ENCODE measurements at places on chromosomes 4 and X.

- H3K27ac ChIP-seq: no peak overlapping the region
- no peak overlapping the region for H3K4me3 ChIP-seq
- H3K36me3 ChIP-seq: no peaks in the 10 kb centered on the region
- H3K27me3 ChIP-seq: peaks cover 19% of the 10 kb centered on the region
- DNase-seq: no peak
These were observed 39.8 kb upstream of the LAS1L start for GRCh38 chrX:65574356-65574755.

- peak; percentile 7 for DNase-seq
- no peaks in the 10 kb centered on the region for H3K36me3 ChIP-seq
These were observed 695 bp upstream of the PIGA start for GRCh38 chrX:15336023-15336413.

- H3K27me3 ChIP-seq: no peaks in the 10 kb centered on the region
- peak; percentile 41 for DNase-seq
- H3K27ac ChIP-seq: no peak overlapping the region
These were observed 162.8 kb downstream of the FBXO8 start for GRCh38 chr4:174120446-174121295.

GRCh38 chr4:72558655-72559054 lies 10.4 kb downstream of the ADAMTS3 start:
- no peaks in the 10 kb centered on the region for H3K27me3 ChIP-seq
- no peak for DNase-seq
- no peaks in the 10 kb centered on the region for H3K4me1 ChIP-seq
- H3K4me3 ChIP-seq: no peak overlapping the region
- no peaks in the 10 kb centered on the region for H3K36me3 ChIP-seq
- H3K27ac ChIP-seq: no peak overlapping the region

GRCh38 chrX:47523713-47524166 lies 37.3 kb upstream of the ARAF start:
- H3K27ac ChIP-seq: peak overlapping the region; percentile 26
- no peaks in the 10 kb centered on the region for H3K4me1 ChIP-seq
- no peaks in the 10 kb centered on the region for H3K27me3 ChIP-seq
- H3K4me3 ChIP-seq: peak overlapping the region; percentile 58

DNA sequence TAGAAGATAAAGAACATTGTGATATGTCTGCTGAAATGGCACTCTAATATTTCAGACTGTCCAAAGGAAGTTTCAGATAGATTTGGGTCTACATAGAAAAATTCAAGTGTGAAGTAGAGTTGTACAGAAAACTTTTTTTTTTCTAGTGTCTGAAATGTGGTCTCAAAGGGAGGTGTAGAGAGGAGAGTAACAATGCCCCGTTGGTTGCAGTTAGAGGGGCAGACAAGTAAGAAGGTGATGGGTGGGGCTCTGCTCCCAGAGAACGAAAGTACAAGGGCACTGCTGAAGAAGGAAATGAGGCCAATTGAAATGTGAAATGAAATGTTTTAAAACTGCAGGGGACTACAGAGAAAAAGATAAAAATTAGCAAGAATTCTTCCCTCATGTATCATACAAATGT lies 177.8 kb downstream of the BANK1 start:
- no peak overlapping the region for H3K27ac ChIP-seq
- H3K4me3 ChIP-seq: no peak overlapping the region
- H3K4me1 ChIP-seq: no peaks in the 10 kb centered on the region
- H3K27me3 ChIP-seq: no peaks in the 10 kb centered on the region

DNA sequence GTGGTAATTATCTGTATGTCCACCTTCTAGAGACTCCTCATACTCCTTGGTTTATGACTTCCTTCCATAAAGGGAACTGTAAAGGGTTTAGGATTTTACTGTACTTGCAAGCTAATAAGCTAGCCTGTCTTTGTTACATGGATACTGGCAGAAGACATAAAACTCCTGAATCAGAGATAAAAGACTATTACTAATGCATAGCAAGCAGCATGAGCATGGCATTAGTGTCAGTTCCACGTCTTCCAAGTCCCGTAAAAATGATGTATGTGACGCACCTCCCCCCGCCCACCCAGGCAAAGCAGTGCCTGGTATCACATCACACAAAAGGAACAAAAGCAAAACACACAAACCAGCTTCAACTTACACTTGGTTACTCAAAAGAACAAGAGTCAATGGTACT lies 71.0 kb downstream of the SLC10A6 start:
- DNase-seq: no peak
- no peaks in the 10 kb centered on the region for H3K27me3 ChIP-seq
- no peaks in the 10 kb centered on the region for H3K36me3 ChIP-seq
- H3K27ac ChIP-seq: no peak overlapping the region

DNA sequence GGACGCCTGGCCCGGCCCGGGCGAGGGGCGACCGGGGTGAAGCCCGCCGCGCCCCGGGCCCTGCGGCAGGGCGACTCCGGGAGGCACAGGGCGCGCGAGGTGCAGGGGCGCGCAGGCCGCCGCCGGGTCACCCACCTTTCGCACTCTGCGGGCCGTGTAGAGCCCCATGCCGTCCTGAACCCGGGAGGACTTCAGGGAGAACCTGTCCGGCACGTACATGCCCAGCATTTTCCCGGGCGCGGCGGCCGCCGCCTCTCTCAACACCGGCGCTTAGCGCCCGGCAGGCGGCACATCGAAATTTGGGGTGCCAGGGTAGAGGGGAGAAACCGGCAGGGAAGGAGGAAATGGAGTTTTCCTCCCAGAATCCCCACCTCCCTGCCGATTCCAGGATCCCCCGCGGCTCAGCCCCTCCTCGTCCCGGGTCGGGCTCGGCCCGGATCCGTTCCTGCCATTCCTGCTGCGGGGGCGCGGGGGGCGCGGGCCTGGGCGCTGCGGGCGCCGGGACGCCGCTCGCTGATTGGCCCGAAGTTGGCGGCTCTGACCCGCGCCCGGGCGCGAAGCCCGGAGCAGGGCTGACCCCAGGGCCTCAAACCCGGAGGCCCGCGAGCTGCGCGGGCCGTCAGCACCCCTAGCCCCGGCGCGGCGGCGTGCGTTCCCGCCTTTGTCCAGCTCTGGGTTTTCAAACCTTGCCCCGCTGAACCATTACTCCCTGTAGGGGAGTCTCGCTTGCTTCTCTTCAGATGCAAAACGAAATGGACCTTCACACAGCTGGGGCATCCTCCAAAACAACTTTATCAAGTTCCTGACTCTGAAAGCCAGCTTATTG lies at the start of gene PRDM5:
PRDM5 (minus strand) TSS at position 346 of the 826 bp plus-strand sequence; CDS start at position 228, 118 bp downstream.
- peak; percentile 20 for DNase-seq
- H3K27me3 ChIP-seq: no peaks in the 10 kb centered on the region
- H3K36me3 ChIP-seq: no peaks in the 10 kb centered on the region
- H3K4me1 ChIP-seq: peaks cover 35% of the 10 kb centered on the region
- peak within 1 kb of the TSS; percentile 96 for H3K27ac ChIP-seq

GRCh38 chrX:54994668-54995351 lies 822 bp upstream of the PFKFB1 start:
- no peak overlapping the region for H3K4me3 ChIP-seq
- H3K4me1 ChIP-seq: no peaks in the 10 kb centered on the region
- no peaks in the 10 kb centered on the region for H3K27me3 ChIP-seq
- no peak for DNase-seq
- no peaks in the 10 kb centered on the region for H3K36me3 ChIP-seq

- DNase-seq: no peak
- H3K4me1 ChIP-seq: no peaks in the 10 kb centered on the region
- H3K4me3 ChIP-seq: no peak overlapping the region
- H3K27ac ChIP-seq: no peak overlapping the region
These were observed 15.3 kb downstream of the SLC6A8 start for GRCh38 chrX:153703036-153703370.

- H3K4me1 ChIP-seq: no peaks in the 10 kb centered on the region
- H3K27ac ChIP-seq: no peak overlapping the region
- H3K4me3 ChIP-seq: no peak overlapping the region
- DNase-seq: no peak
- H3K27me3 ChIP-seq: no peaks in the 10 kb centered on the region
- H3K36me3 ChIP-seq: no peaks in the 10 kb centered on the region
These were observed 803.9 kb upstream of the PCDH10 start for GRCh38 chr4:132344924-132345828.

- no peak for DNase-seq
- no peaks in the 10 kb centered on the region for H3K27me3 ChIP-seq
- H3K4me3 ChIP-seq: no peak overlapping the region
- H3K36me3 ChIP-seq: no peaks in the 10 kb centered on the region
These were observed 3.6 kb downstream of the UGT2B7 start for GRCh38 chr4:69099910-69100309.

DNA sequence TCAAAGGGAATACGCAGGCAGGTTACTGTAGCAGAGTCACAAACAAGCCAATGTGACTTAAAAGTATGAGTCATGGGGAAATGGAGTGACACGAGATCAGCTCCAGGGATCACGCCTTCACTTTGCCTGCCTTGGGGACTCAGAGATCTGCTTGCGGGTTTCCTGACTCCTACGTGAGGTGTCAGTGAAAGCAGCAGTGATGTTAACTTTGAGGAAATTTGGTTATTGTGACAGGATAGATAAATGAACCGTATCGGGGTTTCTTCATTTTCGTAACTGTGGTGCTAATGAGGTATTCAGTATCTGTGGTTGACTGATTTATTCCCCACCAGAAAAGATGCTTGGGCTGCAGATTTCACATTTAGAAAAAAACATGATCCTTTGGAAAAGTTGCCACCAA lies 383.3 kb upstream of the ZFP42 start:
- no peaks in the 10 kb centered on the region for H3K4me1 ChIP-seq
- no peak overlapping the region for H3K27ac ChIP-seq
- no peaks in the 10 kb centered on the region for H3K36me3 ChIP-seq
- no peak for DNase-seq

DNA sequence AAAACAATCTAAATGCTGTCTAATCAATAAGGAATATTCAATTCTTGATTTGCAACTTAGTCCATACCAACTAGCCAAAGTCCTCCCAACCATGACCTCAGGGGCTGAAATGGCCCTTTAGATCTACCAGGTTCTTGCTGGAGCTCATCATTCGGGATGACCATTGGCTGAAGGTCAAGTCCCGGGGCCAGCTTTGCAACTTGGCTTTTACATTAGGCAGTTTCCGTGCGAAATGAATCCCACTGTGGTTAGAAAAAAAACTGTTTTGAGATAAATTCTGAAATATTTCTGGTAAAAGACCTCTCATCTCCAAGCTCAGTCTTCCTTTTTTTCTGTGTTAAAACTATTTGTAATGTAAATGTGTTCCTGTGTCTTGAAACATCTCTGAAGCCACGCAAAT lies 178.6 kb downstream of the TENM3 start:
- H3K4me1 ChIP-seq: no peaks in the 10 kb centered on the region
- no peaks in the 10 kb centered on the region for H3K36me3 ChIP-seq
- no peak overlapping the region for H3K27ac ChIP-seq
- DNase-seq: no peak

GRCh38 chr4:78553529-78554060 lies 2.0 kb downstream of the ANXA3 start:
- peak overlapping the region; percentile 12 for H3K27ac ChIP-seq
- H3K4me1 ChIP-seq: peaks cover 17% of the 10 kb centered on the region
- no peak for DNase-seq

- DNase-seq: no peak
- no peaks in the 10 kb centered on the region for H3K4me1 ChIP-seq
- H3K36me3 ChIP-seq: no peaks in the 10 kb centered on the region
- H3K27me3 ChIP-seq: no peaks in the 10 kb centered on the region
- H3K4me3 ChIP-seq: no peak overlapping the region
These were observed 23.3 kb upstream of the ANXA5 start for GRCh38 chr4:121720109-121720508.

DNA sequence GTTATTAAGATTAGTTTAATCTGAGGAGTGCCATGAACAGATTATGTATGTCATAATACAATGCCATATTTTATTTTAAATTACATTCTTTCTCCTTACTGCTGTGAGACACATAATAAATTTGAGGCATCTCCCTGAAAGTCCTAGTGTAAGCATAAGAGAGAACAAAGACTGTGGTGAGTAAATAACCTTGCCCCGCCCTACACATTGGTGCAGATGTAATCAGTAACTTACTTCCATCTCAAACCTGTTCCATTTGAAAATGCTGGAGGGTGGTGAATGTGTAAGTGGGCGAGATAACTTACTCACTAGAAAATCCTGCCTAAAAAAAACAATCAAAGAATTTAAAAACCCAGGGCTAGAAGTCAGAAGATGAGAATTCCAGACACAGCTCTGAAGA lies 338.1 kb upstream of the SLIT2 start:
- H3K27ac ChIP-seq: no peak overlapping the region
- DNase-seq: no peak
- no peaks in the 10 kb centered on the region for H3K36me3 ChIP-seq
- H3K4me1 ChIP-seq: no peaks in the 10 kb centered on the region

- H3K4me3 ChIP-seq: no peak overlapping the region
- no peaks in the 10 kb centered on the region for H3K27me3 ChIP-seq
- no peak overlapping the region for H3K27ac ChIP-seq
These were observed 42.3 kb downstream of the STX18 start for GRCh38 chr4:4499438-4500123.

GRCh38 chr4:167452922-167453430 lies 218.7 kb upstream of the SPOCK3 start:
- no peaks in the 10 kb centered on the region for H3K36me3 ChIP-seq
- DNase-seq: no peak
- no peak overlapping the region for H3K27ac ChIP-seq
- no peaks in the 10 kb centered on the region for H3K27me3 ChIP-seq
- H3K4me3 ChIP-seq: no peak overlapping the region

GRCh38 chr4:20367446-20367845 lies 115.7 kb downstream of the SLIT2 start:
- no peak overlapping the region for H3K4me3 ChIP-seq
- no peak for DNase-seq
- H3K36me3 ChIP-seq: no peaks in the 10 kb centered on the region
- H3K27me3 ChIP-seq: no peaks in the 10 kb centered on the region

DNA sequence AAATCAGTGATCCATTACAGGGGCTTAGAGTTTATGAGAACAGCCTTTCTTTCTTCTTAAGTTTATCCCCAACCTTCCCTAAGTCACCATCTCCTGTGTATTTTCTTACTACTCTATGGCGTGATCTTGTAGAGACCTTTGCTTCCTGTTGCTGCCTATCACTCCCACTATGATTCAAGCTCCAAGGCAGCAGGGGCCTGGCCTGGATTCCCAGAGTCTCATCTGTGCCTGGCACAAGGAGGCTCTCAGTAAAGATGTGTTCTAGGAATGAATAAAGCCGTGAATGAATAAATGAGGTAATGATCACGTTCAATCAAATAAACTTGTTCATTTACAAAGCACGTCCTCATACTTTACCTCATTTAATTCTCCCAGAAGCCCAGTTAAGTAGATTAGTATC lies 45.4 kb downstream of the CC2D2A start:
- no peaks in the 10 kb centered on the region for H3K27me3 ChIP-seq
- H3K36me3 ChIP-seq: peaks cover 83% of the 10 kb centered on the region
- DNase-seq: no peak
- H3K4me3 ChIP-seq: no peak overlapping the region
- no peak overlapping the region for H3K27ac ChIP-seq
- no peaks in the 10 kb centered on the region for H3K4me1 ChIP-seq

- no peak overlapping the region for H3K4me3 ChIP-seq
- H3K27me3 ChIP-seq: no peaks in the 10 kb centered on the region
- no peaks in the 10 kb centered on the region for H3K4me1 ChIP-seq
- DNase-seq: no peak
- no peak overlapping the region for H3K27ac ChIP-seq
- H3K36me3 ChIP-seq: no peaks in the 10 kb centered on the region
These were observed 17.6 kb downstream of the UNC5C start for GRCh38 chr4:95531141-95531540.

All from tibial nerve (tissue), 4 donors.